Thyroid gland (tissue), 4 donors: ENCODE measurements at places on chromosomes 7 and 10.

- peak; percentile 28 for DNase-seq
Observed at GRCh38 chr7:47381134-47381495, 200.8 kb downstream of the TNS3 start.

DNA sequence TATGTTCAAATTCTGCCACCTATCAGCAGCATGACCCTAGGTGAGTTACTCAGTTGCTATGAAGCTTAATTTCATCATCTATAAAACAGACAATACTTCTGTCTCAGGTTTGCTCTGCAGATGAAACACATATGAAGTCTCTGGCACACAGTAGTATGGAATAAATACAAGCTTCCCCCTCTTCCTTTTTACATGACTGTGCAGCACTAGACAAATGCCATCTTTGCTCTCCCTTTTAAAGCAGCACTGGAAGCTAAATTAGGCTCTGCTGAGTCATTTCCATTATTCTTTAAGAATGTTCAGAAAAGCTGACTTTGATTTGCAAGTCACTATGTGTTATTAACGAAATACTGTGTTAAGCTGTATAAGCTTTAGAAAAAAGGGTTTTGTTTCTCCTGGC lies 40.7 kb upstream of the ANAPC16 start:
- DNase-seq = no peak

GRCh38 chr7:21543528-21544302 lies 876 bp downstream of the DNAH11 start:
- peak; percentile 47 for DNase-seq

GRCh38 chr10:50501924-50502452 lies 121.8 kb downstream of the SGMS1 start:
- peak; percentile 5 for DNase-seq

DNA sequence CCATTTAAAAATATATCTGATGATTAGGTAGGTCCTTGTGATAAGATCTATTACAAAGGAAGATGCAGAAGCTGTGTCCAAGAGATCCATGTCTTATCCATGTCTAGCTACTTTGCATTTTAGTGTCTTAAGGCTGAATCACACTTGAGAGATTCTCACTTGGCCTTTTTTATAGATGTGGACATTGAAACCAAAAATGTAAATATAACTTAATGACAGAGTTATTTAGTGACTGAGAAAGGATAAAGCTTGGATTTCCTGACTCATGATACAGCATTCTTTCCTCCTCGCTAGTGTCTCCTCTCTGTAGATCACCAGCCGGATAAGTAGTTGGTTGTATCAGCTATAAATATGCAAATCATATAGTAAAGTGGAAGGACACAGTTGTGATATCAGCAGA lies 23.3 kb downstream of the INHBA start:
- DNase-seq = no peak

GRCh38 chr10:27699776-27700175 lies 45.8 kb downstream of the MKX start:
- DNase-seq = no peak

- DNase-seq = no peak
Observed at GRCh38 chr10:14548474-14548873, 217.8 kb upstream of the FRMD4A start.

GRCh38 chr7:26439521-26440232 lies 148.0 kb downstream of the SNX10 start:
- no peak for DNase-seq

DNA sequence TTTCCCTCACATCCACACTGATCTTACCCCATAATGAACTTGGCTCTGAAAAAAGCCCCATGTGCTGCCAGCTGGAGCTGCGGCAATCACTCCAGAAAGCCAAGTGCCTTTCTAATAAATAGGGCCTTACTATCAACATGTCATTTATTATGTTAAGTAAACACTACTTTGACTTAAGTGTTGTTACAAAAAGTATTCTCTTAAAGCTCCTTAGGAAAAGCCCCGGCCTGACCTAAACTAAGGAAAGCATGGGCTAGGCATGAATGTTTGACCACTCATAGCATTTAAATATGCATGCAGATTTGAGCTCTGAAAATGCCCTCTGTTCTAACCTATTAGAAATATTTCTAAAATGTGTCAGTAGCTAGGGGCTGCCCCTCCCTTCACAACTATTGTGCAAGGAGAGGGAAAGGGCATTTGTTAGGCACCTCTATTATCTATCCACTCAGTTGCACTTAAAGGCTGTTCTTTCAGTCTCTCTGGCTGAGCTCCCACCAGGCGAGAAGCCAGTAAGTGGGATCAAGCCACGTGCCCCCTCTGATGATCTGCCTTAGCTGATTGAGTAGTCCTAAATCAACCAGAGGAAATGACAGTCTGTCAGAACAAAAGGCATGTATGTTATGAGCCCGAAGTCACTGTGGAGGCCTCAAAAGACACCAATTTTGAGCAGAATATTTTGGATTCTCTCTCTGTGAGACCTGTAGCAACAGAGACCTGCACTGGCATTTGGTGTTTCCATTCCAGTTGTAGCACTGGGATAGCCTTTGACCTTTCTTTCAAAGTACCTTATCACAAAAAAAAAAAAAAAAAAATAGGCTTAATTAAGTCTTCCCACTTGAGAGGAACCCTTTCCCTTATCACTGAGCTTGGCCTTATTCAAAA lies 77.1 kb downstream of the ITGB8 start:
- peak; percentile 69 for DNase-seq

GRCh38 chr7:116672596-116673456 lies 830 bp downstream of the MET start:
- DNase-seq = peak; percentile 68

DNA sequence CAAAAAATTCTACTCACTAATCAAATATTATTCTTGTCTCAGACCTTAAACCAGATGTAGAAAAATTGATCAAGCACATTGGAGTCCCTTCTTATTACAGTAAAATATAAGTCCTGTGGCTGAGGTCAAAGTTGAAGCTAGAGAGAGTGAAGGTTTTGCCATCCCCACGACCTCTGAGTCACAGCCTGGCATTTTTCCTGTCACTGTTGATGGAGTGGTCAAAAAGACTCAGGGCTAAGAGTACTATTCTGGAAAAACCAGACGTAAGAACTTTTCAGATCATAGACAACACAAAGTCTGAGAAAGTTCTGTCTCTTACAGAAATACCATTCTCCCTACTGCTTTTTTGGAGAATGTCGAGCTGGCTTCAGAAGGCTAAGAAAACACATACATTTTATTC lies 323.7 kb upstream of the ANKRD30A start:
- DNase-seq = peak; percentile 71

DNA sequence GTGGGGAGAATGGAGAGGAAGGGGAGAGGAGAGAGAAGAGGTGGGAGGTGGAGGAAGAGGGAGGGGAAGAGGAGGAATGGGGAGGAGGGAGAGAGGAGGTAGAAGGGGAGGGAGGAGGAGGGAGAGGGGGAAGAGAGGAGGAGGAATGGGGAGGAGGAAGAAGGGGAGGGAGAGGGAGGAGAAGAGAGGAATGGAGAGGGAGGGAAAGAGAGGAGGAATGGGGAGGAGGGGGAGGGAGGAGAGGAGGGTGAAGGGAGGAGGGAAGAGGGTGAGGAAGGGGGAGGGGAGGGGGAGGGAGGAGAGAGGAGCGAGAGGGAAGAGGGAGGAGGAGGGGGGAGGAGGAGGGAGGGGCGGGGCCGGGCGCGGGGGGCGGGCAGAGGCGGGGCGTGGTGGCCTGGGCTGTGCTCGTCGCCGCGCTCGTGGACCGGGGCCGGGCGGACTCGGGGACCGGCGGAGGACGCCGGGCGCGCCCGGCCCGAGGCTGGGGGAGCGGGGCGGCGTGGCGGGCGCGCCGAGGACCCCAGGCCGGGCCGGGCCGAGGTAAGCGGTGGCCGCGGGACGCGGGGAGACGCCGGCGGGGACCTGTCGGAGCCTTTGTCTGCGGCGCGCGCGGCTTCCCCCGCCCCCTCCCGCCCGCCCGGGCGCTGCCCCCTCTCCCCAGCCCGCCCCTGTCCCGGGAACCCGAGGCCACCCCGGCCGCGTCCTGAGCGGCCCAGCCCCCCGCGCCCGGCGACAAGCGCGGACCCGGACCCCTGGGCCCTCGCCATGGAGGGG lies at the start of gene SLC29A4:
Gene SLC29A4, plus strand, starts transcription at position 401 of the 774 bp plus-strand sequence. CDS start 4,874 bp downstream, outside the sequence.
- DNase-seq = peak; percentile 65

DNA sequence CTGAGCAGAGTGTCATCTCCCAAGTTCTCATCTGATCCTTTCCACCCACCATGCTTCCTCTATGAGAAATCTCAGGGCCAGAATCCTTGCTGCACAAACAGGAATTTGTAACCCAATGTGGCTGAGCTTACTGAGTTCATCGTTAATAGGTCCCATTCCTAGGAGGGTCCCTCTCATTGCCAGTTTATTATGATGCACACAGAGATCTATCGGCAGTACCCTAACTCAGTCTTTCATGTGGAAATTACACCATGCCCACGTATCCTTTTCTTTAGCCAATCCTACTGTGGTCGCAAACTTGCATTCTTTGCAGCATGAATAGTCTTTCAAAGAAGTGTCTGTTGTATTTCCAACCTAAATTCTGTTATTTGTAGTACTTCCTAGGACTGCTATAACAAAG lies 12.1 kb downstream of the TMEM236 start:
- no peak for DNase-seq

DNA sequence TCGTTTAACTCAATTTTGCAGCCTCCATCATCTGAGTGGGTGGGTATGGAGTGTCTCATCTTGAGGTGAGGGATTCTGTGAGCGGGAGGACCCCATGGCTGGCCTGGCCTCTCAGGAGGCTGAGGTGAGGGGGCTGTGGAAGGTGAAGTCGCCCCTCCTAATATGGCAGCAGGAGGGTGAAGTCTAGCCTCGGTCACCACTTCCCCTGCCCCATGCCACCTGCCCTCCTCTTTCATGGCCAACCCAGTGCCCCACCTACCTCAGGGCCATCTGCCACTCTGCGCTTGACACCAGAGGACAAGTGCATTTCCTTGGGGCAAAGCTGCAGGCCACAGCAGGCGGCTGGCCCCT lies 8.7 kb downstream of the RASGEF1A start:
- no peak for DNase-seq

DNA sequence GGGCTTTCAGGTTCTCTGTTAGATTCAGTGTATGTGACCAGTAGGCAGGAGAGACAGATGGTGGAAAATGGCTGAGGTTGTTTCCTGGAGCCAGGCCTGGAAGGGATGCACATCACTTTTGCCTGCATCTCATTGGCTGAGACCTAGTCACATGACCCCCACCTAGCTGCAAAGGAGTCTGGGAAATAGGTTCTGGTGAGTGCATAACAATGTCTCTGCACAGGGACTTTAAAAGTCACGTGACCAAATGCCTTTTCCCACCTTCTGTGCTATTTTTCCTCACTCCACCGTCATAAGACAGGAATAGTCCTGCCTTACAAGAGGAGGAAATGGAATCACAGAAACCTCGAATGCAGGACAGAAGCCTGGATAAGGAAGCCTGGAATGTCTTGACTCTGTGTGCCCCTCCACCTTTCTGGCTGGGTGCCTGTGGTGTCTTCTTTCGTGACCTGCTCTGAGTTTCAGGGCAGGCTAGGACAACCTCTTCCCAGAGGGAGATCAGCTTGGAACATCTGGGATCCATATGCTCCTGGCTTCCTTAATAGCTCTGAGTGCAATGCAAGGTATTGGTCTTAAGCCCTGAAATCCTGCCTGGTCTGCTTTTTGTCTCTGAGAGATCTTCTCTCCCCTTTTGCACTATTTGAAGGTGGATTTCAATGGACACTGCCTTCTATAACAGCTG lies 139.9 kb upstream of the ZNF438 start:
- no peak for DNase-seq

DNA sequence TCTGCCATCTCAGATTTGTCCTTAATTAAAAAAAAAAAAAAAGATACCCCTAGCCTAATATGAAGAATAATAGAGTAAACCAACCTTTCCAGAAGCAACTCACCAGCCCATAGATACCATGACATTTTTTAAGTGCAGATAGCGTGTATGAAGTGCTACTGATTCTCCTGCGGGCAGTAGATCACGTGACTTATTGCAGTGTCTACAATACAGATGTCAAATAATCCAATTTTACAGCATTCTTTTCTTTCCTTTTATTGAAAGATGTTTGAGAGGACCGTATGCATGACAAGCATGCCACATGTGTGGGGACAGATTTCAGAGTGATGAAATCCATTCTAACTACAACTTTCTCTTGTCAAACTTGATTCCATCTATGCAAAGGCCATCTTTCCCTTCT lies 232.9 kb upstream of the SP4 start:
- DNase-seq = no peak

- no peak for DNase-seq
Observed at GRCh38 chr10:15570738-15571339, 148.9 kb downstream of the ITGA8 start.

GRCh38 chr7:49520951-49521350 lies 252.5 kb upstream of the VWC2 start:
- DNase-seq = no peak

DNA sequence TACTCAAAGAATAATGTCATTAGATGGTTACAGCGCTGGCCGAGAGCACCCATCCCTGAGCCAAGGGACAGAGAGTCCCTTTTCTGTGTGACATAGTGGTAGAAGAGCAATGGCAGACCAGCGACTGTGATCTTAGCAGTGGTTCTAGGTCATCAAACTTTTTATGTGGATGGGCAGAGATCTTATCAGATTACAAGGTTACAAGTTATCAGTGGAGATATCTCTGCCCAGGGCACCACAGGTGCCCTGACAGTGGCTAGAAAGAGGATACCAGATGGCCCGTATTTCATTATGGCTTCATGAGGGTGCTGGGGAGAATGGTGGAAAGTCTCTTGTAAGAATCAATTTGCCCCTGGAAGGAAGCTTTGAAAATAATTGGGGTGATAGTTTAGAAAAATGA lies 62.7 kb downstream of the CYCS start:
- no peak for DNase-seq
